Activated T-cell treated with anti-CD3 and anti-CD28 coated beads, Interleukin-2, amount 50 U/mL, for 72 hours (primary cell): ENCODE measurements at places on chromosomes 7 and 10. TPM values are rescaled to one million over a fixed set of nuclear protein-coding genes. Genes with fewer than 3 reads are reported as not detected.

The SEMA3D gene
- 0.24 TPM for total RNA-seq

The PHYHIPL gene
- total RNA-seq, result not detected

The CYP2C18 gene
- total RNA-seq, result 3.1 TPM

The OR2A7 gene
- total RNA-seq, result 2.0 TPM

The ALOX5 gene
- 4.0 TPM for total RNA-seq

The SLC16A9 gene
- total RNA-seq, result 0.19 TPM

The TMEM178B gene
- total RNA-seq, result 1.0 TPM

The DPYSL4 gene
- total RNA-seq, result 4.8 TPM

The LBX1 gene
- not detected for total RNA-seq

The NPTX2 gene
- total RNA-seq, result 0.09 TPM
